Amygdala (tissue), 56 donors: ENCODE measurements at places on chromosomes 2 and 18.

DNA sequence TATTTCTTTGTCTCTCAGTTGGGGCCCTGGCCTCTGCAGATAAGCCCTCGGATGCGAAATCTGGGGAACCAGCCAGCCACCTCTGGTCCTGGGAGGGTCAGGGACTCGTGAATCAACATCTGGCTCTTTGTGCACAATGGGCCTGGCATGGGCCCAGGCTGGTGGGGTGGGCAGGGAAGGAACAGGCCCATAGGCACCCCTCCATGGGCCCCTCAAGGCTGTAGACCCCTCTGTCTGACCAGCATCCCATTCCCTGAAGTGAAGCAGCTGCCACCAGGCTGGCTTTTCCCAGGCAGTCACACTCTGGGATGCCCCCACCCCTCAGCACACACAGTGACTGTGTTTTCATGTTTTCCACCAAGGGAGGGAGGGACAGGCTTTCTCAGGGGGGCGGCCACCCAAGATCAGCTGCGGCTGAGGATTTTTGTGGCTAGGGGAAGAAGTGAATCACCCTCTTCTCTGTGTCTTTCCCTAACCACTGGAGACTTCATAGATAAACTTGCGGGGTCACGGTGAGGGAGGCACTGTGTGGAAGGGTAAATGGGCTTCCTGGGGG is 166.0 kb downstream of the AGAP1 start:
- no peak for DNase-seq

DNA sequence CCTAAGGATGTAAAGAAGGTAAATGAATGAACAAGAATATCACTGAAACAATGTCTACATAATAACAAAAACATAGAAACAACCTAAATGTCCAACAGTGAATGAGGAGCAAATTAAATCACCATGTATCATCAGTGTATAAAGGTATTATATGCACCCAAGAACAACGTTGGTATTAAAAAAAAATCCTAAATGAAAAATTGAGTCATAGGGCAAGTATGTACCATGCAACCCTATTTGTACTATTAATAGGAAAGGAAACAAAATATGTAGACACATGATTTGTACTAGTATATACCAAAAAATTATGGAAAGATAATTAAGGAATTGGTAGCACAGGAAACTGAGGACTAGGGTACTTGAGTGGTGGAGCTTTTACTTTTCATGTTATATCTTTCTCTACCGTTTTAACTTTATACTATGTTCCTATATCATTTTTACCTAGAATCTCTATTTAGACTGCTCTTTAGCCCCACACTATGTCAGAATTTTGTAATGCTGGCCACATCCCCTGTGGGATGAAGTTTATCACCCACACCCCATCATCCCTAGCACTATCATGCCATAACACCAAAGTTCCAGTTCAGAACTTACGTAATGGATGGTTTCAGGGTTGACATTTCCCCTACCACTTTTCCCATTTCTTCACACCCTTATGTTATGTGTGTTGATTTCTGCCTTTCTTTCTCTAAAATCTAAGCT is 25.6 kb downstream of the IKZF2 start:
- no peak for DNase-seq

- no peak for DNase-seq
Observed at GRCh38 chr18:48962994-48963561, 12.3 kb upstream of the SMAD7 start.

DNA sequence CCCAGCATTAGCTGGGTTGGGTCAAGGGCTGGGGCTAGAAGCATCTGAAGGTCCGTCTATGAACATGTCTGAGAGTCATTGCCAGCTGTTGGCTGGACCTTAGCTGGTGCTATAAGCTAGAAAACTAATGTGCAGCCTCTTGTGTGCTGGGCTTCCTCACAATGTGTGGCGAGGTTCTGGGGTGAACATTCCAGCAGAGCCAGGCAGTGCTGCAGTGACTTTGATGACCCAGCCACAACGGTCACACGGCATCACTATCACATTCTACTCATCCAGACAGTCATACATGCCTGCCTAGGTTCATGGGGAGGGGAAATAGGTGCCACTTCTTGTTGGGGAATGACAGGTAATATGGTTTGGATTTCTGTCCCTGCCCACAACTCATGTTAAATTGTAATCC is 260.5 kb downstream of the CYP26B1 start:
- DNase-seq, result no peak

- no peak for DNase-seq
Observed at GRCh38 chr2:2657121-2657962, 326.3 kb upstream of the MYT1L start.

DNA sequence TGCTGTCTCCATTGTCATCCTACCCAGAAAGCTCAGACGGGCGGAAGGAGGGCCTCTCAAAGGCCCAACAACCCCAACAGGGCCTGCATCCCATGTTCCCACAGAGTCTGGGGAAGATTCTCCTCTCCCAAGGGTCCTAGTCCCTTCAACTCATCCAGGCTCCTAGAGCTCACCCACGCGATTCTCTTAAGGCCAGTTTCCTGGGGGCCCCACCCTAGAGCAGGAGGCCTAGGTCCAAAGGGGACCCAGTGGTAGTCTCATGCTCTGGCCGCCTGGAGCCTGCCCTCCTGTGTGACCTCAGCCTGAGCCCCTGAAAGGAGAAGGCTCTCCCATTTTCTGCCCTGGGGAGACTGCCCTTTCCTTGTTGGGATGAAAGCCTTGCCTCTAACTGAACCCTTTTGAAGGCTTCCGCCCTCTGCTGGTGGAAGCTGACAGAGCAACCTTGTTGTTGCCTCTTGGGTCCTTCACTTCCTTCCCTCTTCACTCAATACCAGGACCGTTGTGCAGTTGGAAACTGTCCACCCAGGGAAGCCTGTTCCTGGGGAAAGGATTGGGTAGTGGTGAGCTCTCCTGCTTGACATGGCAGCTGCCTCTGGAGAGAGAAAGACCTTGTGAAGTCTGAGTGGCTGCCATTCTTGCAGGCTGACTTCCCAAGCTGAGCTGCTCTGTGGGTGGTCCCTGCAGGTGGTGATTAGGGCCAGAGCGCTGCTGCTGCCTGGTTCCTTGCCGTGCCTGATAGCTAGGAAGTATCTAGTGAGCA is 86.0 kb upstream of the ALPP start:
- no peak for DNase-seq

DNA sequence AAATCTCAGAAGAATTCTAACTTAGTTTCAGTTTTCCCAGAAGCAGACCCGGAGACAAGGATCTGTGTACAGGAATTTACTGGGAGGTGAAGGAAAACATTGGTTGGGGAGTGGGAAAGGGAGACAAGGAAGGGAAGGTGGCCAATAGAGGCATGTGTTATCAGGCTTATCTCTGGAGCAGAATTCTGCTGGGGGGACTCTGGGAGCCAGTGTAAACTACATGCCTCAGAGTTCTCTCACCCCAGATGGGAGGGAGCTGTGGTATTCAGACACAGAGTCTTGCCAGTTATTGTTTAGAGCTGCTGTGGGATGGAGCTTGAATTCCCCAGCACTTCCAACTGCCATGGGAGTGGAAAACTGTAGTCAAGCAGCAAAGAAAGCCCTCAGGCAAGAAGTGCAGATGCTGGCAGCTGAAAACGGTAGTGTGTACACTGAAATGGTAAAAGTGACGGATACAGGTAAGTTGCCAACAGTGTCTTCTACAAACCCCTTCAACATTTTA is 19.0 kb downstream of the DNPEP start:
- DNase-seq, result no peak

GRCh38 chr2:168190590-168191336 is 56.6 kb downstream of the STK39 start:
- no peak for DNase-seq

DNA sequence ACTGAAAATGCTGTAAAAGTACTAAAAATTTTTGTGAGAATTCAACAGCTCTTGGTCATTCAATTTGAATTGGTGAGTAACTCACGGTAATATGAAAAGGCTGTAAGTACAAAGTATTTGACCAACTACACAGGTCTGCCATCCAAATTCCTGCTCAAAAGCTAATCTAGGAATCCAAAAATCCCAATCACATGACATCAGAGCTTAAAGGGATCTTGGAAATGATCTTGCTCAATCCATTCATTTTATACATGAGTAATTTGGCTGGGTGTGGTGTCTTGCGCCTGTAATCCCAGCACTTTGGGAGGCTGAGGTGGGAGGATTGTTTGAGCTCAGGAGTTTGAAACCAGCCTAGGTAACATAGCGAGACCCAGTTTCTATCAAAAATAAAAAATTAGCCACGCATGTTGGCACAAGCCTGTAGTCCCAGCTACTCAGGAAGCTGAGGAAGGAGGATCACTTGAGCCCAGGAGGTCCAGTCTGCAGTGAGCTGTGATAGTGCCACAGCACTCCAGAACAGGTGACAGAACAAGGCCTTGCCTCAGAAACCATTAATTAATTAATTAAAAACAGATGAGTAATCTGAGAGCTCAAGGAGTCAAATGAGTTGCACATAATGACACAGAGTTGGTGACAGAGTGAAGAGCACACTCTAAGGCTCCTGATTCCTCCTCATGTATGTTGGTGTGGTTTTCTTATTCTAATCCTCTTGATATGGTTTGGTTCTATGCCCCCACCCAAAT is 19.8 kb downstream of the SPIRE1 start:
- DNase-seq, result no peak

DNA sequence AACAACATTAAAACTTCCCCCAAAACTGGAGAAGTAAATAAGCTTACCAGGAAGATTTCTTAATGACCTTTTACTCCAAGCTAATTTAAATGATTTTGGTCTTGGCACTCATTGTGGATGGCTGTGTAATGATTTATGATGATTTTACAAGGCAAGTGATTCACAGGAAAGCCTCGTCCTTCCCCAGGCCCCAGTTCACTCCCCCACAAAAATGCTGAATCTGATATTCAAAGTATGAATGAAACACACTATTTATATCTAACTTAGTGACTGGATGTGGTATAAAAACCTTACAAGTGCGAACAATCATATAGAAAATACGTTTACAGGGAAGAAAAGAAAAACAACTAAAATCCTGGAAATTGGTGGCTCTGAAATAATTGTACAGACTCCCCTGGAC is 49.8 kb downstream of the ZNF516 start:
- no peak for DNase-seq

- DNase-seq, result no peak
Observed at GRCh38 chr2:29233428-29233827, 118.2 kb downstream of the CLIP4 start.

GRCh38 chr2:158047156-158047611 is 54.5 kb upstream of the UPP2 start:
- DNase-seq, result no peak

DNA sequence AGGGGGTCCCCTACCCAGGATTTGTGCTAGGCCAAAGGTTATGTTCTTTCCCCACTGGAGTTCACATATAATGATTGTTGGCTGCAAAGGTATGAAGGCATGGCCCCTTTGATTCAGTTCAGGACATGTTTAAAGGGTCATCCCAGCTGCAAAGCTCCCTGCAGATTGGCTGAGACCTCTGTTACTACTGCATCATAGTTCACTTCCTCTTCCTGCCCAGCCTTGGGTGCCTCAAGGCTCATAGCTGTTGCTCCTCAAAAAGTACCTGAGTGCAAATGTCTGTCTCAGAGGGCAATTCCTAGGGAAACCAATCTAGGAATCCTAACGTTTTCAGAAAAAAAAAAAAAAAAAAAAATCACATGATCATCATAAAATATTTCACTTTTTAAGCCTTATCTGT is 125.1 kb downstream of the ATL2 start:
- DNase-seq, result no peak

DNA sequence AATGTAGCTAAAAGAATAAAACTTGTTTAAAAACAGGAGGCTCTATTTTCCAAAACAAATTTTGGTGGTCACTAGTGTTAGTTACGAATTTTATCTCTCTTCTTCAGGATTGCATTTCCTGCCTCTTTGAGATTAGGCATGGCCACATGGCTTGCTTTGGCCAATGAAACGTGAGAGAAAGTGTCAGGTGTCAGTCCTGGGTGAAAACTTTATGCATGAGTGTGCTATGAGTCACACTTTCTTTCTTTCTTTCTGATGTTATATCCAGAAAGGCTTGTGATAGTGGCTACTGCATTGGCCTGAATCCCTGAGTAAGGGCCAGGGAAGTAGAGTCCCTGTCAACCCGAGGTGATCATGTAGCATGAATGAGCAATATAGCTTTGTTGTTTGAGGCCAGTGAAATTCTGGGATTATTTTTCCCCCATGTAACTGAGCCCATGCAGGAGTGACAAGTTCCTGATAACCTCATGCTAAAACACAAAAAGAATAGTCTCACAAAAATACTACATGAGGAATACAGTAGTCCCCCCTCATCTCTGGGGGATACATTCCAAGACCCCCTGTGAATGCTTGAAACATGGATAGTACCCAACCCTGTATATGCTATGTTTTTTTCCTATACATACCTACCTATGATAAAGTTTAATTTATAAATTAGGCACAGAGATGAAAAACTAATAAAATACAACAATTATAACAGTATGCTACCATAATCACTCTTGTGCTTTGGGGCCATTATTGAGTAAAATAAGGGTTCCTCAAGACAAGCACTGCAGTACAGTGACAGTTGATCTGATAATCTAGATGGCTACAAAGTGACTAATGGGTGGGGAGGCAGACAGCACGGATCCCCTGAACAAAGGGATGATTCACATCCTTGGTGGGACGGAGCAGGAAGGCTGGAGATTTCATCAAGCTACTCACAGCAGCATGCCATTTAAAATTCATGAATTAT is 109.5 kb downstream of the CDC42EP3 start:
- DNase-seq, result no peak

DNA sequence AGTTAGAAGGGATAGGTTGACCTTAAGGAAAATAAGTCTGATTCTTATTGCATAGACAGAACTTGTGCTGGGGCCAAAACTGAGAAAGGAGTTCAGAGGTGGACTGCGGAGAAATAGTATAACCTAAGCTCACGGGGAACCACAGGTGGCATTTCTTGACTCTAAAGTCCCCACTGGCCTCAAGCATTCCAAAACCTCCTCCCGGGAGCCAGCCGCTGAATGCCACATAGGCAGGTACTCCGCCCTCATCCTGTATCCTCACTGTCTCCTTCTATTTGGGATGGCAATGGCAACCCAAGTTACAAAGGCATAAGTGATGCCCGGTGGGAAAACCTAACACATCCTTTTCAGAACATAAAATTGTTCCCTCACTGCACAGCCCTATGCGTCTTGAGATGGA is 173.0 kb downstream of the SP3 start:
- no peak for DNase-seq

DNA sequence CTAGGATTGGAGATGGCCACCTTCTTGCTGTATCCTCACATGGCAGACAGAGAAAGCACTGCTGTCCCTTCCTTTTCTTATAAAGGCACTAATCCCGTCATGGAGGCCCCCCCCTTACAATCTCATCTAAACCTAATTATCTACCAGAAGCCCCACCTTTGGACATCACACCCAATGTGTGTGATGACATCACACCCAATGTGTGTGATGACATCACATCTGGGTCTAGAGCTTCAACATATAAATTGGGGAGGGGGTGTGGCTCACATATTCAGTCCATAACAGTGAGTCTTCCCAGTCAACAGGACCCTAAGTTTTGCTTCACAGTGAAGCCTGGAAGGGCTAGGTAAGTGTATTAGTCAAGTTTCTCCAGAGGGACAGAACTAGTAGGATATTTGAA is 213.1 kb downstream of the NYAP2 start:
- no peak for DNase-seq

- DNase-seq, result no peak
Observed at GRCh38 chr2:44555700-44556099, 194.0 kb downstream of the CAMKMT start.

- no peak for DNase-seq
Observed at GRCh38 chr2:15107137-15107536, 454.0 kb downstream of the NBAS start.

- no peak for DNase-seq
Observed at GRCh38 chr2:128271911-128272600, 46.6 kb downstream of the HS6ST1 start.

GRCh38 chr2:179580378-179581146 is 280.9 kb downstream of the ZNF385B start:
- DNase-seq, result no peak

GRCh38 chr18:70166668-70167067 is 38.8 kb downstream of the RTTN start:
- no peak for DNase-seq
